ENCODE measurements at places on chromosomes 5 and 9.
A peak's percentile ranks its signal among the peaks of the same experiment; 100 is the strongest.

DNA sequence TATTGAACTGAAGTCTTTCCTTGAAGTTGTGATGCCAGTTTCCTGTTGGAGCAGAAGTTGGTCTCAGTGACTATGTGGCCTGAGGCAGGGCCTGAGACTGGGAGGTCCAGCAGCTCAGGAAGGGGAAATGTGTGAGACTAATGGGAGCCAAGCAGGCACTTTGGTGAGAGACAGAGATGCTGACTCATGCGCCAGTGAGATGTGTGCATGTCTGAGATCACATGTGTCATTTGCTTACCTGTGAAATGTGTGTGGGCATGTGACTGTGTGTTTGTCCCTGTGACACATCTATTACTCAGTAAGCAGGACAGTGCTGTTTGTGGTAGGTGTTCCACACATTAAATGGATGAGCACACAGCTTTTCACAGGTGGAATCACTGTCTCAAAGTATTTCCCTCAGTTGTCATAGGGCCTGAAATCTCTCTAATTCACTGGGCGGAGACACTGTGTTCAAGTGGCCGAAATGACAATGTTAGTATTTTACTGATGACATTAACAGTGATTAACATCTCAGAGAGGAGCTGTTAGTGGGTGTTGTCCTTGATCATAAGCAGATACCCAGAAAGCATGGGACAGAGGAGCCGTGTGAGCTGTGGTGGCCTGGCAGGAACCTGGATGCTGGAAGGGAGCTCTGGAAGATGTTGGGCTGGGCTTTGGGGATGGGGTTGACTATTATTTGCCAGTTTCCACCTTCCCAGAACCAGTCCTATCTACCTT lies 7.4 kb downstream of the NPR2 start:
- H3K27ac ChIP-seq, result no peak overlapping the region
- no peak overlapping the region for H3K4me3 ChIP-seq
- peak; percentile 43 for DNase-seq
- no peaks in the 10 kb centered on the region for H3K36me3 ChIP-seq

DNA sequence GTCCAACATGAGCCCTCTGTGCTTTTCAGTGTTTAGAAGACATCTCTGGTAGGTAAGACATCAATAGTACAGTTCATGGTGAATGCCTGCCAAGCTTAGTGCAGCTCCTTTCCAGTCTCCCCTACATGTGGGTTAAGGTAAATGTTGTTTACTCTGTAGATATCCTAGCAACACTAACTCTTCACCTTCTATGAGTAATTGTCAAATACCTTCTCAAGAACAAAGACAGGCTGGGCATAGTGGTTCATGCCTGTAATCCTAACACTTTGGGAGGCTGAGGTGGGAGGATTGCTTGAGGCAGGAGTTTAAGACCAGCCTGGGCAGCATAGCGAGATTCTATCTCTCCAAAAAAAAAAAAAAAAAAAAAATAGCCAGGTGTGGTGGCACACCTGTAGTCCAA lies 18.7 kb upstream of the RASGRF2 start:
- H3K27ac ChIP-seq, result no peak overlapping the region
- no peaks in the 10 kb centered on the region for H3K4me1 ChIP-seq
- H3K4me3 ChIP-seq, result no peak overlapping the region
- no peaks in the 10 kb centered on the region for H3K27me3 ChIP-seq
- H3K36me3 ChIP-seq, result no peaks in the 10 kb centered on the region
- no peak for DNase-seq

DNA sequence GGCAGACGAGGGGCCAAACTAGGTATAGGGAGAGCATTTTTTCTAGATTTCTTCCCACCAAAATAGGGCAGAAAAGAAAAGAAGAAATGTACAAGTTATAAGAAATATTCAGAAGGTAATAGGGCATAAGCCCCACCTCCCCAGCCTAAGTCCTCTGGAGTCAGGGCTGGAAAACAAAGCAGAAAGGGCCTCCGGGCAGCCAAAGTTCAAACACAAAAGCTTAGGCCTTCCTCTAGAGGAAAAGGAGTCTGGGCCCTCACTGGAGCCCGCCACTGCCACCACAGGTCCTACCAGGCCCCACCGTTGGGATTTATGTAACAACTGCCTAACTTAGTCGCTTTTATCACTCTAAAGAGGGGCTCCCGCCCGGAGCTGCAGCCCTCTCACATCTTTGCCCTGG lies 27.6 kb downstream of the TBC1D2 start:
- no peak for DNase-seq
- H3K36me3 ChIP-seq, result no peaks in the 10 kb centered on the region
- no peak overlapping the region for H3K27ac ChIP-seq
- H3K27me3 ChIP-seq, result no peaks in the 10 kb centered on the region
- H3K4me3 ChIP-seq, result no peak overlapping the region

DNA sequence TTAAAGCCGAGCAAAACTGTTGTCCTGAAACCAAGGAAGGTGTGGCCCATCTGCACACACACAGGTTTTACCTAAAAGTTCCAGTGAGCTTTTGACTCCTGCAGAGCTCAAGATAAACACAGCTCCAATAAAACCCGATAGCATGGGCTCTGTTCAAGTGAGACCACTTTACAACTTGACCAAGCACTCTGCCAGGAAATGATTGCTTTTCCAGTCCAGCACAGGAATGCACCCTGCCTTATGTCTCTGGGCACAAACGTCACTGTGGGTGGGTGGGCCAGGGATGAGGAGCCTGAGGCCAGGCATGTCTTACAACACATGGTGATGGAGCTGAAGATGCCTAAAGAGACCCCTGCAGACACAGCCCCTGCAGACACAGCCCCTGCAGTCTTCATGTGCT lies 115.3 kb downstream of the ROR2 start:
- DNase-seq, result no peak
- no peak overlapping the region for H3K4me3 ChIP-seq
- no peak overlapping the region for H3K27ac ChIP-seq
- no peaks in the 10 kb centered on the region for H3K27me3 ChIP-seq
- H3K36me3 ChIP-seq, result no peaks in the 10 kb centered on the region
- 0 out of 2 replicates have a peak, but pooled peaks cover 4% of the 10 kb centered on the region for H3K4me1 ChIP-seq

DNA sequence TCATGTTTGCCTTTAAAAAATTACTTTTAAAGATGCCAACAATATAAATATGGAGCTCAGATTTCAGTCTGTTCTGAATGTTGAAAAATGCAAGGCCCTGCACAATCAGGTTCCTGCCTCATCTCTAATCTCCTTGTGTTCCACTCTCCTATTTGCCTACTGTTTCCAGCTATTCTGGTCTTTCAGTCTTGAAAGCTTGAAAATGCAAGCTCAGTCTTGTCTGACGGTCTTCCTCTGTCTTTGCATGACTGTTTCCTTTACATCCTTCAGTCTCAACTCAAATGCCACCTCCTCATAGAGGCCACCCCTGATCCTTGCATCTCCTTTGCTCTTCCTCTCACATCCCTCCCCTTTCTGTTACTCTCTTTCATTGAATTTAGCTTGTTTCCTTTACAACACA lies 354.9 kb downstream of the KIF4B start:
- no peak for DNase-seq
- H3K27me3 ChIP-seq, result no peaks in the 10 kb centered on the region
- no peak overlapping the region for H3K27ac ChIP-seq
- H3K4me1 ChIP-seq, result no peaks in the 10 kb centered on the region
- no peak overlapping the region for H3K4me3 ChIP-seq

DNA sequence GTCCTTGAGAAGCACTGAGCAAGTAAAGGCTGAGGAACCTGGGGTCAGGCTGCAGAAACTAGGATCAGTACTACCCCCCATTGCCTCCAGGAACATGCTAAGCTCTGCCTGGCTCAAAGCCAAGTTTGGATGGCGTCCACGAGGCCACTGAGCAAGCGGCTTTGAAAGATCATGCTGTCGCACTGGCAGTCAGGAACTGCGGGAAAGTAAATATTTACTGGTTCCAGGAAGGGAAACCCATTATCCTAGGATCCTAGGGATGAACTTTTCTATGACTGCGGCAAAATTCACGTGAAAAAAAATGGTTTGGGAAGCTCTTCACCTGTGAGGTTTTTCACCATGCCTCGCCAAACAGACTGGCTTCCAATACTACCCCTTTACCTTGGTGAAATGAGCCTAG lies 75.3 kb upstream of the PJA2 start:
- no peak for DNase-seq
- no peaks in the 10 kb centered on the region for H3K36me3 ChIP-seq
- H3K27me3 ChIP-seq, result no peaks in the 10 kb centered on the region

DNA sequence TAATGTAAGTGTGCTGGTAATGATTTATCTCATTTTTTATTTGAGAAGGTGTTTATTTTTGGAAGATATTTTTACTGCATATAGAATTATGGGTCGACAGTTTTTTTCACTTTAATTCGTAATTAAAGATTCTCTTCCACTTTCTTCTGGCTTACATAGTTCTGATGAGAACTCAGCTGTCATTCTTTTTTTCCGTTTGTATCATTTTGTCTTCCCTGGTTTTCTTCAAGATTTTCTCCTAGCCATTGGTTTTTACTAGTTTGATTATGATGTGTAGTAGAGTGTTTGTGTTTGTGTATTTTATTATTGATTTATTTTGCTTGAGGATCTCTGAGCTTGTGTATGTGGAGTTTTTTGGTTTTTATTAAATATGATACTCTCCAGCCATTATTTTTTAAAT lies 21.7 kb downstream of the SLF1 start:
- DNase-seq, result no peak
- peaks cover 6% of the 10 kb centered on the region for H3K36me3 ChIP-seq
- no peak overlapping the region for H3K27ac ChIP-seq
- no peaks in the 10 kb centered on the region for H3K4me1 ChIP-seq

DNA sequence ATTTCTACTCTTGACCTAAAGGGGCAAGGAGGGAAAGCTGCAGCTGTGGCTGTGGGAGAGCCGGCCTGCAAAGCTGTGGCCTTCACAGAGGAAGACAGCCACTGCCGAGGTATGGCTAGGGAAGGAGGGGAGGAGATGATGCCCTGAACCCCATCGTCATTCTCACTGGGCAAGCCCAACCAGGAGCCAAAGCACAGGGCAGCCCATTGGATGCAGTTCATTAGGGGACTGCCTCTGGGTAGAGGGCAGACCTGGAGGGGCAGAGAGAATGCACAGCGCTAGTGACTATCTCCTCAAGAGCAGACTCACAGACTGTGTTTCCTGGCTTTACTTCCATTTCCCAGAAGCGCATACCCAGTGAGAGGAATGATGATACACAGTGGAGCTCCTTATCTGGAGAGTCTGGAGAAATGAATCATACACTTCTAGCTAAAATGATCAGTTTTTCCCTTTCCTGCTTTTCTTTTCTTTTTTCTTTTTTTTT lies 47.2 kb upstream of the TTC23L start:
- no peaks in the 10 kb centered on the region for H3K36me3 ChIP-seq
- no peak for DNase-seq
- no peaks in the 10 kb centered on the region for H3K4me1 ChIP-seq
- no peaks in the 10 kb centered on the region for H3K27me3 ChIP-seq

DNA sequence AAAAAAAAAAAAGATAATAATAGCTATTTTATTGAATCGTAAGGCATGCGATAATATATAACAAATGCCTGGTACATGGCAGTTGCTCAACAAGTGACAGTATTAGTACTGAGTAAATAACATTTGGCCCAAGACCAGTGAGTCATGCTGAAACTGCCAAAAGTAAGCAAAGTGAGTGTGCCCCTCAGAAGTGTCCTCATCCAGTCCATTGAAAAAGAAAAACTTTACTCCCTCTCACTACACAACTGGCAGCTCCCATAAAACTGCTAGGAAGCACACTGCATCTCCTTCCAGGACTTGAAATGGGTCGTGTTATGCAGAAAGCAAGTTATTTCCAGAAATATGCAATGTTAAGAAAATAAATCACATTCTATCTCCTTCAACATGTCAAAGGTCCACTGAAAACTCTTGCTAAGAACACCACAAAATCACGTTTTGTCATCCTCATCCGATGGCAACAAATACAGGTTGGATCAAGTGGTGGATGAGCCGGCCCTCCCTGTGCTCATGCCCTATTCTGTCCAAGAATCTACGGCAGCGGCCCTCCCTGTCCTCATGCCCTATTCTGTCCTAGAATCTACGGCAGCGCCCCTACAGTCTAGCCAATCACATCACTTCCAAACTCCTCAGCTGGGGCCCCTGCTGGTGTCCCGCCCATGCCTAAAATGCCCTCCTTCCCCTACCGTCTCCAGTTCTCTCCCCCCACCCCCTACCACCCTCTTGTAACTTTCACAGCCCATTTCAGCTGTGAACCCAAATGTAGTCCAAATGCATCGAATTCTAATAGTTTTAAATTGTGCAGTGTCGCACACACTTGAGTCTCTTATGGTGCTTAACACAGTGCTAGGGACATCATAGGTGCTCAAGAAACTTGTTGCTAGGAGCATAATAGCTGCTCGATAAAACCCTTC lies 12.5 kb downstream of the PTCH1 start:
- peak overlapping the region; percentile 74 for H3K4me3 ChIP-seq
- peaks cover 28% of the 10 kb centered on the region for H3K4me1 ChIP-seq
- H3K27me3 ChIP-seq, result no peaks in the 10 kb centered on the region
- DNase-seq, result peak; percentile 60

GRCh38 chr5:657570-657969 lies 35.6 kb downstream of the TPPP start:
- no peak for DNase-seq
- H3K4me1 ChIP-seq, result no peaks in the 10 kb centered on the region
- H3K4me3 ChIP-seq, result no peak overlapping the region
- no peaks in the 10 kb centered on the region for H3K36me3 ChIP-seq
- no peaks in the 10 kb centered on the region for H3K27me3 ChIP-seq
- H3K27ac ChIP-seq, result no peak overlapping the region

GRCh38 chr5:76403766-76404222 lies 709 bp downstream of the IQGAP2 start:
- DNase-seq, result peak; percentile 75
- peaks cover 35% of the 10 kb centered on the region for H3K4me1 ChIP-seq
- peak overlapping the region; percentile 79 for H3K4me3 ChIP-seq
- no peaks in the 10 kb centered on the region for H3K36me3 ChIP-seq
- H3K27me3 ChIP-seq, result no peaks in the 10 kb centered on the region

DNA sequence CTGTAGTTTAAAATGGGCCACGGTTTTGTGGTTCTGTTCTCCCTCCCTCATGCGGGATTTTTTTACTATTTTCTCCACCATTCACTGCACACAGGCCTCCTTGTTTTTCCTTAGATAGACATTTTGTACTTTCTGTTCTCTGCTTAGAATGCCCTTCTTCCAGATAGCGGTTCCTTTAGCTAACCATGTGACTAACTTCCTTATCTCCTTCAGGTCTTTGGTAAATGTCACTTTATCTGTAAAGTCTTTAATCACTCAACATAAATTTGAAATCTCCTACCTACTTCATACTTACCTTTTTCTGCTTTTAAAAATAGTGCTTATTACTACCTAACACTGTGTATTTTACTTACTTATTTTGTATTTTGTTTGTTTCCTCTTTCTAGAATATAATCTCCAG lies 15.0 kb downstream of the FER start:
- no peak overlapping the region for H3K27ac ChIP-seq
- no peaks in the 10 kb centered on the region for H3K4me1 ChIP-seq
- no peak for DNase-seq

DNA sequence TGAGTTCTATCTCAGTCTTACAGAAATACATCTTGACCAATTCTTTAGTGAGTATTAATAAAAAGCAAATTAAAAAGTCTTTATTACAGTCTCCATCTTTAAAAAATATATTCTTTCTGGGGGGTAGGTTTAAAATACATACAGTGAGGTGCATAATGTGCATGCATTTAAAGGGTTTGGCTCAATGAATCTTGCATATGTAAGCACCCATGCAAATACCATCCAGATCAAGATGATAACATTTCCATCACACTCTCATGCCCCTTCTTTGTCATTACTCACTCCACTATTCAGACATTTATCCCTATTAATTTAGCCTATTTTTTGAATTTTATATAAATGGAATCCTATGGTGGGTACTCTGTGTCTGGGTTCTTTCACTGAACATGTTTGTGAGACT lies 113.0 kb downstream of the APBA1 start:
- no peaks in the 10 kb centered on the region for H3K36me3 ChIP-seq
- H3K4me1 ChIP-seq, result peaks cover 6% of the 10 kb centered on the region
- no peak for DNase-seq
- no peaks in the 10 kb centered on the region for H3K27me3 ChIP-seq
- no peak overlapping the region for H3K27ac ChIP-seq
